ENCODE measurements at places on chromosomes 1 and 21. TPM values are rescaled to one million over a fixed set of nuclear protein-coding genes. Genes with fewer than 3 reads are reported as not detected.
A peak's percentile ranks its signal among the peaks of the same experiment; 100 is the strongest.

APOBEC4 gene
- not detected for total RNA-seq

TIE1 gene
- total RNA-seq = not detected

CBR3 gene
- total RNA-seq = 2.6 TPM

DNA sequence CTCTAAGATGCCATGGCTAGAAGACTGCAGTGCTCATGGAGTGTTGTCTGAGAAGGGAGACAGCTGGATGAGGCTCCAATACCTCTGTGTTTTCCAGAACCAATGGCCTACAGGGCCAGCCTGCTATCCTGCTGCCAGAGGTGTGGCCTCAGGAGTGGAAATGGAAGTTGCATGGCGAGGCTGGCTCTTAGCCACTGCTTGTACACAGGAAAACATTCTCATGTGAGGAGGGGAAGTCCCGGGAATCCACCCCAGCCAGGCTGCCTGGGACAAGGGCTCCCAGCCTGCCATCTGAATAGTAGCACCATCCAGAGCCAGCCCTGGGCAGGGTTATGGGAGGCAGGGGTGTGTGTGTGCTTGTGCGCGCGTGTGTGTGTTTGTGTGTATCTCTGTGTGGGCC is 56.5 kb downstream of the SDC3 start:
- H3K36me3 ChIP-seq = no peaks in the 10 kb centered on the region
- no peak for DNase-seq
- H3K27ac ChIP-seq = no peak overlapping the region
- H3K27me3 ChIP-seq = peaks cover 29% of the 10 kb centered on the region
- no peak overlapping the region for H3K4me3 ChIP-seq

DNA sequence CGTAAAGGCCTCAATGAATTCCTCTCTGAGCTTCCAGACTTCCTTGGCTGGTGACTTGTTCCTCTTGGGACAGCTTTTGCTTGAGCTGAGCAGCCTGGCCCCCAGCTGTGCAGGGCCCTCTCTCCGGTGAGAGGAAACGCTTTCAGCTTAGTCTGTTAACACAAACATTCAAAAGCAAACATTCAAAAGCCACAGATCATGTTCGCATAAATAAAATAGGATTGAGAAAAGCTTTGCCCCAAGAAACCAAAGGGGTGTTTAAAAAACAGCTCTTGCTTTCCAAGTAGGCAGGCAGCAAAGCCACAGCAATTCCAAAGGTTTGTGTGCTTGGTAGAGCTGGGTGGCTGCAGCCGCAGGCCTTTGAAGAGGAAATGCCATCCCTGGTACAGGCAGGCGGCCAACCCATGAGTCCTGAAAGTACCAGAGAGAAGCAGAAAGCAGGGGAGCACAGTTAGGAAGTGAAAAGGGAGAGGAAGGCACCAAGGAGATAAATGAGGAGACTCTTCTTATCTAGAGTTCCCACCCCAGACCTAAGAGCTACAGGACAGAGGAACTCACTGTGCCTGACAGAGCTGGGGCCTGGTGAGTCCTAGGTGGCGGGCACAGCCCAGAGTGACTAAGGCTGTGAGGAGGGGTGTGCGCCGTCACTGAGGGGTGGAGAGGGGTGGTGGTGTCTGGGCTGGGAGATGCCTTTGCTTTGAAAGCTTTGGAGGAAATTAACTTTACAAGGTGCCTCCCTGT is 48.4 kb downstream of the CCN1 start:
- H3K27me3 ChIP-seq = no peaks in the 10 kb centered on the region
- H3K4me1 ChIP-seq = no peaks in the 10 kb centered on the region
- no peak for DNase-seq
- H3K4me3 ChIP-seq = no peak overlapping the region
- H3K36me3 ChIP-seq = peaks cover 3% of the 10 kb centered on the region

DNA sequence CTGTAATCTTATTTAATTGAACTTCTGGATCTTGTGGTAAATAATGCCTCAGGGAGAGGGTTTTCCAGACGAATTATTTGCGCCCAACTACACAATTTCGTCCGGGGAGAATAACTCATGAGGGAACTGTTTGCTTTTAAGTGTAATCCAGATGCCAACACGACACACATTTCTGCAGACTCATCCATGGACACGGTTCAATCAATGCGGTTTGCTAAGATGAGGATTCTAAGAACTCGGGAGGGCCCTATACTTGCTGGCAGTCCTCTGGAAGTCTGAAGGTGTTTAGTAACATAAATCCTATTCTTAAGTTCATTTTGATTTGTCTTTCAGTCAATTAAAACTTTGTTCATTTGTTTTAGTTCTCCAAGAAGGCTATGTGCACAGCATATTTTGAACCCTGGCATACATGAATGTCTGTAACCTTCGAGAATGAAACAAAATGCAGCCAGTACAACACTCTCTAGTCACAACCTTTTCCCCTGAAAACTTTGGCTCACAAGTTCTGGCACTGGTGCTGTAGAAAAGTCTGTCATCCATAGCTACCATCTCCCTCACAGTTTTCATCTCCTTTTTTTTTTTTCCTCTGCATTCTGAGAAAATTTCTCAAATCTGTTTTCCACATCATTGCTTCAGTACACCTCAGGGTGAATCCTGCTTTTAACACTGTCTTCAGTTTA is 38.8 kb downstream of the DIPK1A start:
- H3K36me3 ChIP-seq = peaks cover 5% of the 10 kb centered on the region
- no peaks in the 10 kb centered on the region for H3K4me1 ChIP-seq
- H3K4me3 ChIP-seq = no peak overlapping the region
- no peak overlapping the region for H3K27ac ChIP-seq
- H3K27me3 ChIP-seq = no peaks in the 10 kb centered on the region

GRCh38 chr1:158732524-158732923 is 12.0 kb upstream of the OR6K3 start:
- H3K36me3 ChIP-seq = no peaks in the 10 kb centered on the region
- no peaks in the 10 kb centered on the region for H3K27me3 ChIP-seq
- H3K4me3 ChIP-seq = no peak overlapping the region
- no peak overlapping the region for H3K27ac ChIP-seq

DNA sequence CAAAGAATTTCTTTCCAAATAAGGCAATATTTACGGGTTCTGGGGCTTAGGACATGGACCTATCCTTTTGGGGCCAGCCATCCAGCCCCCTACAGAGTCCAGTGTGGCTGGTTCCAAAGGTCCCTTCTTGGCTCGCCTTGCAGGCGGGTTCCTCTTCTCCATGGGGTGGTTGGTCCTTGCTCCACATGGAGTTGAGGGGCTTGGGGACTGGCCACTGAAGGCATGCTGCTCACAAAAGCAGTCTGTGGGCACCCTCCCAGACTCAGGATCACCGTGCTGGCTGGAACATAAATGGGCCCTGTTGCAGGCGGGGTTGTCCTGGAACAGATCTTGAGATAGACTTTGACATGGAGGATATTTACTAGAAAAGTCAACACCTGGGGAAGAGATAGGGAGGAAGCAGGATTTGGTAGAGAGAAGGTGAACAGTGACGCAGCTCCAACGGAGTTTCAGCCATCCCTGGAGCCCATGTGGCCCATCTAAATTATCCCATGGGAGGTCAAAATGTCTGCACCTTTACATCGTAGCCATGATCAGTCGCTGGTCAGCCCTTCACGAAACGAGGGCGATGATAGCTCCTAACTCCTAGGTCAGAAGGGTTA is 39.1 kb upstream of the LRP8 start:
- no peaks in the 10 kb centered on the region for H3K36me3 ChIP-seq
- H3K4me1 ChIP-seq = peaks cover 24% of the 10 kb centered on the region
- H3K27me3 ChIP-seq = no peaks in the 10 kb centered on the region
- no peak for DNase-seq
- H3K27ac ChIP-seq = no peak overlapping the region

DNA sequence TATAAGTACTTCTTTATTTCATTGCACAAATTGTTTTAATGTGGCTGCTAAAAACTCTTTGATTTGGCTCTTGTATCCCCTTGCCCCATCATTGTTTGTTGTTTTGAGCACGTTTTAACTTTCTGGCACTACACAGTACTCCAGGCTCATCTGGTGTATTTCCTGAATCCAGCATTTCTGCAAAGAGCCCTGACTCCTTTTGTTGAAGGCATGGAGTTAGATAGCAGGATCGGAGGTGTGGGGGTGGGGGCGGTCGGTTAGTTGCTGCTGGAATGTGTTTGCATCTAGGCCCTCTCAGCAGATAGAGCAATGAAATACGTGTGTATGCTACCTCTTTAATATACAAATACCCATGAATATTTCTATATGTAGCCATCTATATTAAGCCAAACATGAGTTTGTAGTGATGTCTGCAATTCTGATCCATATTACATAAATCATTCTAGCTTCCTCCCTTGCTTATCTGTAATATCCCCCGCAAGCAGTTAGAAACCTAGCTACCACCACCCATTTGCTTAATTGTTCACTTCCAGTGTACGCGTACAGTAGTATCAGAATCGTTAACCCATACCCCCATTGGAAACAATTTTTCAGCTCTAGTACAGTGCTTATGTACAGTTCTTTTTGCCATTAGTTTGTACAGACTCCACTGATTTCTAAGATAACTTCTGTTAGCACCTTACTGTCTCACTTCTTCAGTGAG is 106.0 kb downstream of the NOS1AP start:
- no peak overlapping the region for H3K4me3 ChIP-seq
- no peaks in the 10 kb centered on the region for H3K4me1 ChIP-seq
- no peaks in the 10 kb centered on the region for H3K36me3 ChIP-seq
- no peak for DNase-seq
- H3K27ac ChIP-seq = no peak overlapping the region
- no peaks in the 10 kb centered on the region for H3K27me3 ChIP-seq

DNA sequence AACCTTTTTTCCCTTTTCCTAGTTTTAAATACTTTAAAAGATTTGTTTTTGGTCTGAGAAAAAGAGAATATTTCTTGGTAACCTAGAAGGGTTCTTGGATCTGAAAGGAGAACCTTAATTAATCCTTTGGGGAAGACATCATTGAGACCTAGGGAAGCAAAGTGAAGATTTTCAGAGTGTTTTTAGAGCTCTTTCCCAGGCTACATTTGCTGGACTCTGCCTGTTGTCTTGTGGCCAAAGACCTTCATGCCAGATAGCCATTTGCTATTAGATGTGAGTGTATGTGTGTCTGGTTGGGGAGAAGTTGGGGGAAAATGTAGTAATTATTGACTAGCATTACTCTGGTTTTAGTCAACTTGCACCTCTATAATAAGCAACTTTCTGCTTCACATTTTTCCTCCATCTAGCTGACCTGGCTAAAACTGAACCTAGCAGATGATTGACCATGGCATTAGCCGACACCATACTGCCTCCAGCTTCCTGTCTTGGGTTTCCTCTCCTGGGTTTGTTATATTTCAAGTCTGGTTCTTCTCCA is 239.1 kb downstream of the USP25 start:
- H3K4me1 ChIP-seq = no peaks in the 10 kb centered on the region
- DNase-seq = no peak
- no peak overlapping the region for H3K27ac ChIP-seq
- H3K27me3 ChIP-seq = no peaks in the 10 kb centered on the region
- no peak overlapping the region for H3K4me3 ChIP-seq

DNA sequence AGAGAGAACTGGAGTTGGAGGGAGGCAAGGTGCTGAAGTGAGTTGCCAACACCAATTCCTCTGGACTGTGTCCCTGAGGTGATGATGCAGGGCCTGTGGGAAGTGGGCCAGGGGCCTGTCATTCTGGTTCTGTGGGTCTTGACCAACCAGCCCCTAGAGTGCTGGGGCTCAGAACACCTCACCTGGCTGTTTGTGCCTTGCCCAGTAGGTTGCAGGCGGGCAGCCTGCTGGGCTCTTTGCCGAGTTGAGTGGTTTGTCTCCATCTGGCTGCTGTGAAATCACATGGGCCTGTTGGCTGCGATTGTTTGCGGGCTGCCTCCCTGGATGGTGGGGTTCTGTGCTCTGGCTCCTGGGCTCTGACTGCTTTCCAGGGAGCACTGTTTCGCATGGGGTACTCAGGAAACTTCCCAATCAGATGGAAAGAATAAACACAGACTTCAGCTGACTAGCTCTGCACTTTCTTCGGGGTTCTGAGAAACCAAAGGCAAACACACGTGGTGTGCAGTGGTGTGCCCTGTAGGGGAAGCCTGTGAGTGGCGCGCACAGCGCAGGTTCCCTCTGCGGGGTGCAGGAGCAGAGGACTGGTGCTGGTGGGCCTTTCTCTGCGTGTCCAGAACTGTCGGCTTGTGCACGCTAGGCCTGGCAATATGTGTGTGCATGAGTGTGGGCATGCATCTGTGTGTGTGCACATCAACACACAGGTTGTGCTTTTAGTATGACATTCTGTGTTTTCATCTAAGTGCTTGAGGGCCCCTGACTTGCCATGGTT is 95.1 kb downstream of the RHOU start:
- no peak overlapping the region for H3K27ac ChIP-seq
- no peaks in the 10 kb centered on the region for H3K27me3 ChIP-seq
- no peak for DNase-seq
- peaks cover 17% of the 10 kb centered on the region for H3K4me1 ChIP-seq
- H3K36me3 ChIP-seq = no peaks in the 10 kb centered on the region
- H3K4me3 ChIP-seq = no peak overlapping the region

- no peak overlapping the region for H3K27ac ChIP-seq
- DNase-seq = peak; percentile 36
- H3K4me3 ChIP-seq = no peak overlapping the region
Observed at GRCh38 chr1:94303005-94303404, 65.6 kb upstream of the ARHGAP29 start.

DNA sequence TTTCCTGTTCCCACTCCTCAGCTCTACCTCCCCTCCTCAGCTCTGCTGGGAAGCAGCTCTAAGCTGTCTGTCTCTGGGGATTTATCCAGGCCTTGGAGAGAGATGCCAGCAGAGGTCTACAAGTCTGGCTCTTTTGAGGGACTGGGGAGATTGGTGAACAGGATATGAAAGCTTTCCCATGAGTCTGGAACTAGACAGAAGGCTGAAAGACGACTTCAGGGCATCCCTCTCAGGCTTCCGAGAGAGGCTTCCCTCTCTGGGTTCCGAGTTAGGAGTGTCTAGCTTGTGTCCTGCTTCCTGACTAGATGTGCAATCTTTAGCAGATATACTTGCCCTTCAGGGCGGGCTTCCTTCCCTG is 733 bp downstream of the TMEM35B start:
- peak; percentile 31 for DNase-seq
- peaks cover 13% of the 10 kb centered on the region for H3K36me3 ChIP-seq
- H3K4me1 ChIP-seq = peaks cover 41% of the 10 kb centered on the region
- peak overlapping the region; percentile 65 for H3K4me3 ChIP-seq
- H3K27me3 ChIP-seq = no peaks in the 10 kb centered on the region

DNA sequence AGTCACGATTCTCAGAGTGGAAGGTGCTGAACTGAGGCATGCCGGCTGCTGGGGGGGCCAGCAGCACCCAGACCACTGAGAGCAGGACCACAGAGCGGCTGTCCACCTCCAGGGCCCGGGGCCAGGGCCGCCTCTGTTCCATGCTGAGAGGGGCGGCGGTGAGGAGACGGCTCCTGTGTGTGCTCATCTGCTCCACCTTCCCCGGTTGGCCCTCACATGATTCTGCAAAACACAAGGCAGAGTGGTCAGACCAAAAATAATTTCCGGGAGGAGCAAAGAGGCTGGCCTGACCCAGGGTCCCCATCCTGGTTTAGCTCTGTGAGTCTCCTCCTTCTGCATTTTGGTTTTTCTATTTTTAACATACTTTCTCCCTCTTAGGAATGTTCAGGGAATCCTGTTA is 26.4 kb downstream of the PLXNA2 start:
- DNase-seq = no peak
- no peaks in the 10 kb centered on the region for H3K27me3 ChIP-seq
- H3K4me3 ChIP-seq = no peak overlapping the region
- H3K4me1 ChIP-seq = no peaks in the 10 kb centered on the region
- no peak overlapping the region for H3K27ac ChIP-seq
- H3K36me3 ChIP-seq = no peaks in the 10 kb centered on the region

- no peak overlapping the region for H3K4me3 ChIP-seq
- no peak for DNase-seq
- H3K36me3 ChIP-seq = no peaks in the 10 kb centered on the region
- H3K27ac ChIP-seq = no peak overlapping the region
Observed at GRCh38 chr1:115229016-115229415, 109.0 kb downstream of the NGF start.

- H3K4me1 ChIP-seq = no peaks in the 10 kb centered on the region
- no peaks in the 10 kb centered on the region for H3K36me3 ChIP-seq
- H3K27me3 ChIP-seq = no peaks in the 10 kb centered on the region
- no peak overlapping the region for H3K27ac ChIP-seq
Observed at GRCh38 chr1:98314601-98315000, 346.9 kb upstream of the SNX7 start.

All from CD4-positive, alpha-beta T cell (primary cell).